ENCODE measurements at places on chromosomes 6 and 20.

- DNase-seq: no peak
Measured at GRCh38 chr6:43246301-43247113, 3.2 kb downstream of the TTBK1 start.

DNA sequence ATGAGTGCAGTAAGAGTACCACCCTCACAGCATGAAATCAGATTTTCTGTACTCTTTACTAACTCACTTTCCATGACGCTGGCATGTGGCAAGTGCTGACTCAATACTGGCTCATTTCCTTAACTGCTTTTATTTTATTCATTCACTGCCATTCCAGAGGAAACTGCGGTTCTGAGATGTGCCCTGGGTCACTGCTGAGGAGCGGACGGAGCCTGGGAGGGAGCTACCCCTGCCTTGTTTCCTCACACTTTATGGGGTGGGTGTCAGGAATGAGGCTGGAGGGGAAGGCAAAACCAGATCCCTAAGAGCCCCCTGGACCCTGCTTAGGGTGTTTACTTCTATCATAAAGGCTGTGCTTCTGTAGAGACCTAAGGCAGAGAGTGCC, 14.4 kb downstream of the NT5E start:
- DNase-seq: no peak

DNA sequence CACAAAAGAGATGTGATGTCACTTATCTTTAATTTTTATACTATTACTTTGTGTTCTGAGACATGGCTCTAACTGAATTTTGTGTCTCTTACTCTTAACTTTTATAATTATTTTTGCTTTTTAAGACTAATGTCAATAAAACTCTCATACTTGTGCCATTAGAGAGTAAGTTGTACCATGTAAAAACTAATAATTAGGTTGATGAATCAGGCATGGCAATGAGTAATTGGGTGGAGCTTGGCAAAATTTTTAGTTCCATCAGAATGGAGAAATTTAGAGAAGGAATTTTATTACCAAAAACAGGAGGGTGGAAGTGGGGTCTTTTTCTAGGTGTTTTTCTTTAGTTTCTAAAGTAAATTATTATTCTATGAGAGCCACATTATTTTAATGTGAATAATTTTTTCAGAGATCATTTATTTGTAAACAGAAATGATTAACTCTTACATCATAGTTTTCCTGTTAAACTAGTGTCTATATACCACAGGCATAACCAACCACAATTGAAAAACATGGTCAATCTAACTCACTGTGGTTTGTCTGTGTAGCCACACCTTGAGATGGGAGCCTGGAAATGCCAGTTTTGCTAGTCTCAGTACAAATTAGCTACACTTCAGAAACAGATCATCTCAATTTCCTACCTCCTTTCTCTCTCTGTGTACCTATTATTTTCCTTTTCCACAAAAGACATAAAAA, 51.8 kb downstream of the ELOVL4 start:
- DNase-seq: no peak

DNA sequence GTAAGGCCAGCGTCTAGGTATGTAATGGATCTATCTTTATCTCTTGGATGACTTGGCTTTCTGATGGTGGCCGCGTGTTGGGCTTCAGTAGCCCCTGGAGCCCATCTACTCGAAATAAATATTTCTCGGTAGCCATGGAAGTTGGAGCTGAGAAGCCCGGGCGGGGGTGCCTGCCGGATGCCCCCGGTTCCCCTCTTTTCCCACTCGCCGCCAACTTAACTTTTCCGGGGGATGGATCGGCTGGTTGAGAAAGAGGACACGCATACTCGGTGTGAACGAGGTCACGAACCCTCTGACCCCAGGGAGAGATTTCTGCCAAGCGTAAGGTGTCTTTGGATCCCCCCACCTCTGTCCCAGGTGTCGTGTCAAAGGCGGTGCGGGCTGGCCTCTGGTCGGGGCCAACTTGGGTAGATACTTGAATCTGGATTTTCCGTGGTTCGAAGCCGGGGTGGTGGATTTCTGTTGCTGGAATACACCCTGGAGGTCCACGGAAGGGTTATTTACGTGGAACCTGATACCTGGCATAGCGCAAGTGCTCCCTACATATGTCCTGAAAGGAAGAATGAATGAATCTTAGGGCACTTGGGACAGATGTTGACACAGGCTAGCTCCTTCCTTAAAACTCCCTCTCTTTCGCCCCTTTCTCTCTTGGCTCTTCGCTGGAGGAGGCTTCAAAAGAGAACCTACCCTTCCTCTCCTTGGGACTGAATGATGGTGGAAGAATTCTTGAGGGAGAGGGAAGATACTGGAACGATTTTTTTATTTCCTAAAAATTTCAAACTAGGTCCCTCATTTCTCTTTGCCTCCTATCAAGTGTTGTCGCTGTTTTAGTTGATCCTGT, 996 bp downstream of the DOK5 start:
- no peak for DNase-seq

DNA sequence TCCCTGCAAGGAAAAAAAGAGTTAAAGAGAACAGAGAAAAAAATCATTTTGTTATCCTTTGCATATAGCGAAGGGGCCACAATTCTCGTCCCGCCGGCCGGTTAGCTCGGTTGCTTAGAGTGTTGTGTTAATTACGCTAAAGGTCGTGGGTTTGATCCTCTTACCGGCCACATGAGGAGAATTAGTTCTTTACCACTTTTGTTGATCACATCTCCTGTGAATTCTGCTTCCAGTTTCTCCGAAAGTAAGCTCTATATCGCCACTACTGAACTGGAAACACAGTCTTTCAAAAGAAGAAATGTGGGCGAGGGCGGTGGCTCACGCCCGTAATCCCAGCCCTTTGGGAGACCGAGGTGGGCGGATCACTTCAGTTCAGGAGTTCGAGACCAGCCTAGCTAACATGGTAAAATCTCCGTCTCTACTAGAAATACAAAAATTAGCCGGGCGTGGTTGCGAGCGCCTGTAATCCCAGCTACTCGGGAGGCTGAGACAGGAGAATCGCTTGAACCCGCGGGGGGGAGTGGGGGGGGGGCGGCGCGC, 13.4 kb downstream of the PRSS16 start:
- DNase-seq: no peak

GRCh38 chr6:111631903-111632460, 26.3 kb upstream of the TRAF3IP2 start:
- DNase-seq: no peak

DNA sequence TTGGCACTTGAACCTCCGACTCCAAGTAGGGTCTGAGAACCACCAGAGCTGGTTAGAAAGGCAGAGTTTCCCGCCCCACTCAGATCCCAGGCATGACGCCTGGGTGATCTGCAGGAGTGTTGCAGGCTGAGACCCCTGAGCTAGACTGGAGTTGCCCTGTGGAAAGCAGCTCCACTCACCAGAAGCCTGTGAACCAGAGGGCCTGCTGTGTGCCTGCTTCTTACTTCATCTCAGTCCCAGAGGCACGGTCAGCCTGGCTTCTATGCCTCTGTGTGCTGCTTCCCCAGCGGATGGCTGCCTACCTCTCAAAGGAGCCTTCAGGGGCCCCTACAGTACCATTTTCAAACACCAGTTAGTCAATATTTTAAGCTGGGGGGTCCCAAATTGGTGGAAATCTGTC, 15.6 kb upstream of the CCN6 start:
- DNase-seq: no peak

GRCh38 chr6:109397020-109397419, 14.8 kb upstream of the CD164 start:
- no peak for DNase-seq
